Left lung (tissue), 14 donors: ENCODE measurements at places on chromosomes 2 and 18. TPM values are rescaled to one million over a fixed set of nuclear protein-coding genes. Genes with fewer than 3 reads are reported as not detected.

GRCh38 chr18:33802955-33803354 is 224.9 kb downstream of the ASXL3 start:
- no peak for DNase-seq
- H3K4me3 ChIP-seq: no peak overlapping the region
- H3K4me1 ChIP-seq: no peaks in the 10 kb centered on the region
- no peaks in the 10 kb centered on the region for H3K36me3 ChIP-seq

Gene IL1R1
- total RNA-seq: 142 TPM

DNA sequence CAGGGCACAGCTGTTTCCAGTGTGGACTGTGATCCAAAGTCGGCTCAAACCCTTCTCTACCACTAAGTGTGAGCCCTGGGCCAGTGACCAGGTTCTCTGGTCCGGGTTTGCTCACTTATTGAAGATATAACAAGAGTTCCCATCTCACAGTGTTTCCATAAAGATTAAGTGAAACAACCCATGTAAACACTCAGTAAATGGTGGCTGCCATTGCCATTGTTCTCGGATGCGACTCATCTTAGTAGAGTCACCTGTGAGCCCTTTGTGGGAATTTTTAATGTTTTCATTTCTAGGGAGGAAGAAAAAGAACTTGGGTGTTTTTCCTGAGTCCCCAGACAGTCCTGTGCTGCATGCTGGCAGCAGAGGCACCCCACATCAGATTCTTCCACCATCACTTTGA is 53.4 kb downstream of the TPGS2 start:
- H3K36me3 ChIP-seq: peaks cover 3% of the 10 kb centered on the region
- H3K4me1 ChIP-seq: no peaks in the 10 kb centered on the region
- no peaks in the 10 kb centered on the region for H3K27me3 ChIP-seq
- no peak overlapping the region for H3K4me3 ChIP-seq

- no peak overlapping the region for H3K4me3 ChIP-seq
- H3K4me1 ChIP-seq: no peaks in the 10 kb centered on the region
- no peaks in the 10 kb centered on the region for H3K27me3 ChIP-seq
- H3K27ac ChIP-seq: no peak overlapping the region
- H3K36me3 ChIP-seq: no peaks in the 10 kb centered on the region
These were observed 4.1 kb downstream of the CCDC195 start for GRCh38 chr2:224711859-224712665.
